ENCODE measurements at places on chromosomes 7 and 10. TPM values are rescaled to one million over a fixed set of nuclear protein-coding genes. Genes with fewer than 3 reads are reported as not detected.
A peak's percentile ranks its signal among the peaks of the same experiment; 100 is the strongest.

DNA sequence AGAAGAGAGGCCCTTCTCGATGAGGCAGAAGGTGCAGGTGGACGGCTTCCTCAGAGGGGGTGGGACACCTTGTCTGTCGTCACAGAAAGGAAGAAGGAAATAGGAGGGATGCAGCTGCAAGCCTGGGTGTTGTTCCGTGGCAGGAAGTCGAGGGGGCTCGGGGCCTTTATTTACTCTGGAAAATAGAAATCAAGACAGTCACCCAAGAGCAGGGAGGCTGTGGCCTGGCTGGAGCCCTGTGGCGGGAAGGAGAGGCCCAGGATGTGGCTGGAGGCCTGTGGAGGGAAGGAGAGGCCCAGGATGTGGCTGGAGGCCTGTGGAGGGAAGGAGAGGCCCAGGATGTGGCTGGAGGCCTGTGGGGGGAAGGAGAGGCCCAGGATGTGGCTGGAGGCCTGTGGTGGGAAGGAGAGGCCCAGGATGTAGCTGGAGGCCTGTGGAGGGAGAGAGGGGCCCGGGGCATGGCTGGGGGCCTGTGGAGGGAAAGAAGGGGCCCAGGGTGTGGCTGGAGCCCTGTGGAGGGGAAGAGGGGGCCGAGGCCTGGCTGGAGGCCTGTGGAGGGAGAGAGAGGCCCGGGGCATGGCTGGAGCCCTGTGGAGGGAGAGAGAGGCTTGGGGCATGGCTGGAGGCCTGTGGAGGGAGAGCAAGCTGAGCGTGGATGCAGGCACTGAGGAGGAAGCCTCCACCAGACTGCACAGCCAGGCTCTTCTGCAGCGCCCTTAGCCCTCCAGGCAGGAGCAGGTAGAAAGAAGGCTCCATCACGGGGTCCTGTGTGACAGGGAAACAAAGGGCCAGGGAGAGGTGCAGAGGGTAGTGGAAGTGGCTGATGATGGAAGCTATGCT is 97.3 kb upstream of the SFMBT2 start:
- H3K27me3 ChIP-seq = no peaks in the 10 kb centered on the region
- peaks cover 34% of the 10 kb centered on the region for H3K36me3 ChIP-seq
- peak overlapping the region; percentile 52 for H3K4me3 ChIP-seq

GRCh38 chr7:152624228-152624627 is 51.7 kb downstream of the XRCC2 start:
- H3K27ac ChIP-seq = no peak overlapping the region
- no peaks in the 10 kb centered on the region for H3K36me3 ChIP-seq

DNA sequence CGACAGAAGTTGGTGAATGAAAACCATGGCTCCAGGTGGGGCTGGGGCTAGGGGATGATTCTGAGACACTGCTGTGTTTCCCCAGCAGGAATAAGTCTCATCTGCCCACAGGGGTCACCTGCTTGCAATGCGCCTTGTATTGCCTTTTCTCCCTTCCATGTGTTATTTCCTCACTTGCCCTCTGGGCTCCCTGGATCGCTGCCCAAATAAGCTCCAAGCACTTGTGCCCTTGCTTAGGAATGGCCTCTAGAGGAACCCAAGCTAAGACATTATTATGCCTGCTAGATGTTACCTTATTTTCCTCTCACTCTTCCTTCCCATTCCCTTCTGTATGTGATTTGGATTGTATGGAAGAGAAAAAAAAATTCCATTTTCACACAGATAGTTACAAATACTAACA is 24.8 kb upstream of the PLPP4 start:
- H3K27ac ChIP-seq = no peak overlapping the region
- H3K4me1 ChIP-seq = no peaks in the 10 kb centered on the region
- H3K36me3 ChIP-seq = no peaks in the 10 kb centered on the region
- peaks cover 20% of the 10 kb centered on the region for H3K27me3 ChIP-seq
- H3K4me3 ChIP-seq = no peak overlapping the region

DNA sequence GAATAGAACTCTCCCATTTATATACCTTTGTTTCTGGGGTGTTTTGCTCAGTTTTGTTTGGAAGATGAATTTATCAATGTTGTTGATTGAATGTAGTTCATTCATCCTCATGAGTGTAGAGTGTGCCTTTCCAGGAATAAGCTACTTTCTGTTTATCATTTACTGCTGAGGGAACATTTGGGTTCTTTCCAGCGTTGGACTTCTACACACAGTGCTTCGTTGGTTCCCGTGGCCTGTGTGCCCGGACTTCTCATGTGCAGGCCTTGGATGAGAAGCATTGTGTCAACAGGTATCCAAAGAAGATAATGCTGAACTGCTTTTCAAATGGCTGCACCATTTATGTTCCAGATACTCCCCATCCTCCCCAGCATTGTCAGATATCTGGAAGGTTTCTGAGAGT is 107.6 kb upstream of the TNS3 start:
- H3K4me3 ChIP-seq = no peak overlapping the region
- DNase-seq = no peak
- H3K27me3 ChIP-seq = no peaks in the 10 kb centered on the region
- no peaks in the 10 kb centered on the region for H3K36me3 ChIP-seq

GRCh38 chr7:3588341-3588740 is 287.3 kb downstream of the SDK1 start:
- H3K36me3 ChIP-seq = no peaks in the 10 kb centered on the region
- no peaks in the 10 kb centered on the region for H3K4me1 ChIP-seq
- H3K27ac ChIP-seq = no peak overlapping the region

DNA sequence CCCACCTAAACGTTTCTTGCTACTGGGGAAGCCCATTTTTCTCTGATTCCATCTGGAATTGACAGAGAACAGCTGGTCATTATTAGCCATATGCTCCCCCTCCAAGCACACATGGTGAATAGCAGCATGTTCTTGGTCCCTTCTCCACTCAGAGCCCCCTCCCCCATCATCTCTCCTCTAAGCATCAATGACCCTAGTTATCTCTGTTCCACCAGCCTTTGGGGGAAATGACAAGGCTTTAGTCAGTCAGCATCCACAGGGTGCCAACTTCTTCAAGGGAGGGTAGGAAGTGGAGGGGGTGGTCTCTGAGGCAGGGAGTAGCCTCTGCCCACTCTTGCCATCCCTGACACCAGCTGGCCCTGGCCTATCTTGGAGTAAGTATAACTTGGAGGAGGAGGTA is 163.1 kb downstream of the UBE2H start:
- H3K27me3 ChIP-seq = peaks cover 50% of the 10 kb centered on the region
- no peak overlapping the region for H3K4me3 ChIP-seq
- H3K4me1 ChIP-seq = peaks cover 10% of the 10 kb centered on the region
- no peak for DNase-seq
- H3K36me3 ChIP-seq = no peaks in the 10 kb centered on the region

GRCh38 chr7:77813180-77813579 is 14.6 kb downstream of the PHTF2 start:
- DNase-seq = no peak
- peaks cover 50% of the 10 kb centered on the region for H3K36me3 ChIP-seq
- H3K4me3 ChIP-seq = no peak overlapping the region
- peaks cover 26% of the 10 kb centered on the region for H3K4me1 ChIP-seq
- H3K27ac ChIP-seq = peak overlapping the region; percentile 63
- H3K27me3 ChIP-seq = no peaks in the 10 kb centered on the region

DNA sequence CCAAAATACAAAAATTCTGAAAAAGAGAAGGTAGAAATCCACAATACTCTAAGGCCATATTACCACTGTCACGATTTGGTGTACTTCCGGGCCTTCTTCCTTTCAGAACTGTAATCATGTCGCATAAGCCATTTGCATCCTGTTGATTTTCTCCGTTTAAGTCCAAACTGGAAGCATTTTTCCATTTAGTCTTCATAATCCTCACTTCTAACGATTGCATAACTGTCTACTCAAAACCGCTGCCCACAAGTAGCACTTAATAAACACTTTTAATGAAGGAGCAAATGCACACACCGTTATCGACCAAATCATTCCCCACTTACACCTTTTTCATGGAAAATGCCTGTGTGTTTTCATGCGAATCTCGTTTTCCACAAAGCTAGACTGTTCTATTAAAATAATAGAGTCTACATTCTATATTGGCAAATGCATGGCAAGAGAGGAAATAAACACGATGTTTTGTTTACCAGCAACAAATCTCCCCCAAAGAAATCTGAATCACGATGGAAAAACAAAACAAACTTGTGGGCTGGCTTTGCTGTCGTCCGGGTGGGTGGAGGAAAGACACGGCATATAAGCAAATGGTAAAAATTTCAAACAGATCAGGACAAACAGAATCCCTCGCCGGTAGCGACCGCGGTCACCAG is 1.0 kb downstream of the ATE1 start:
- H3K36me3 ChIP-seq = peaks cover 15% of the 10 kb centered on the region
- peaks cover 20% of the 10 kb centered on the region for H3K4me1 ChIP-seq
- H3K27me3 ChIP-seq = no peaks in the 10 kb centered on the region
- peak overlapping the region; percentile 94 for H3K27ac ChIP-seq

DNA sequence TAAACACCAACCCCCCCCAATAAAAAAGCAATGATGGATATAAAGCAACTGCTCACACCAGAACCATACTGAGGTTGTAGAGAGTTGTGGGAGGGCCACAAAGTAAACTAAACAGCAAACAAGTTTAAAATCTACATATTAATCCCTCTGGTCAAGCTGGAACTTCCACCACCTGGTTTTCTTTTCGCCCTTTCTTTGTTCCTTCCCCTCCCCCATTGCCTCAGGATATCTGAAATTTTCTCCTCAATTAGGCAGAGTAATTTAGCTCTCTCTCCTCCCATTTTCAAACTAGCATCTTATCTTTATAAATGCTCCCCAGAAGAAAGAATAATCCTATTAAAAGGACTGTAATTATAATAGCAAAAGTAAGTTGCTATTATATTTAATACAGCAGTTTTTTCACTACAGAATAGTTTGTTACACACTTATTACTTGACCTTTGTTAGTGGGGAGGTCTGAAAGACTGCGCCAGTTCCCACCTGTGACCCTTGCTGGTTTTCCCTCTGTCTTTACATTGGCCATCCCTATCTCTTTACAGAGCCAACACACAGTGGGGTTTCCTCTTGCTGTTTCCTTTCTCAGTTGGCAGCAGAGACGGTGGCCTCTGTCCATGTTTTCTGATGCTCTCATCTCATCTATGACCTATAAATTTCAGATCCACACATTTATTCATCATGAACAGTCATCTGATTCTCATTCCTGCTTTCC is 235.4 kb downstream of the RNLS start:
- H3K36me3 ChIP-seq = no peaks in the 10 kb centered on the region
- peaks cover 3% of the 10 kb centered on the region for H3K4me1 ChIP-seq
- DNase-seq = no peak

- H3K4me1 ChIP-seq = no peaks in the 10 kb centered on the region
- no peaks in the 10 kb centered on the region for H3K27me3 ChIP-seq
- DNase-seq = peak; percentile 18
- H3K36me3 ChIP-seq = no peaks in the 10 kb centered on the region
Observed at GRCh38 chr10:129660569-129660968, 193.5 kb downstream of the MGMT start.

DNA sequence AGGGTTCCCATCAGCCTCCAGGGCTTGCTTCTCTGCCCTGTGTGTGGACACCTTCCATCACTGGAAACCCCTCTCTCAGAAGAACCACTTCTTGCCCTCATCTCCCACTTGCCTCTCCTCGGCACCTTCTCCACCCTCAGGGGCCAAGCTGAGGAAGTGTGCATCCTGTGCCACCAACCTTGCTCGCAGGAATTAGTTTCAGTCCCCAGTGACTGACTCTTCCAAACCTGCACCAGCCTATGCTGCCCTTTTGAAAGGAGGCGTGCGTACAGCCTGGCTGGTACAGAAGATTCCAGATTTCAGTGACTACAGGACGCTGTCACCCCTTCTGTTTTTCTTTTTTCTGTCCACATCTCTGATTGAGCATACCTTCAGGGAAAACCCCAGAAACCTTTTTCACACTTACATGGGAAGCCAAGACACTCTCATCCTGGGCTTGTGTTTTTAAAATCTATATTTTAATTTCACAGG is 67.1 kb downstream of the IKZF1 start:
- DNase-seq = peak; percentile 69
- peak overlapping the region; percentile 69 for H3K4me3 ChIP-seq

DNA sequence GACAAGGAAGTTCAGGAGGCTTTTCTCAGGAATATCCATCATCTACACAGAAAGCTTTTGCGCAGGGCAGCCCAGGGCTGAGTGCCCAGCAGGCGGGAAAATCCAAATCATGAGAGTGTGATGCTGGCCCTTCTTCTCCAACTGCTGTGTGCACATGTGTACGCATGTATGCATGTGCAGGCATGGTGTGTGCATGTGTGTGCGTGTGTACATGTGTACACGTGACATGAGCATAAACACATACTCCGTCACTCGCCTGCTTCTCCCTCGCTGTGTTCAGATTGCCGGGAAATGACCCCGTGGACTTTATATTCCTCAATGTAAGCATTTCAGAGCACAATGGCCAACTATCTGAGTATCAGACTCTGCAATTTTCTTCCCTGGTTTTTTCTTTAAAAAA is 85.1 kb downstream of the PRPF18 start:
- no peak for DNase-seq
- no peaks in the 10 kb centered on the region for H3K4me1 ChIP-seq
- no peak overlapping the region for H3K27ac ChIP-seq
- no peaks in the 10 kb centered on the region for H3K27me3 ChIP-seq
- H3K4me3 ChIP-seq = no peak overlapping the region
- no peaks in the 10 kb centered on the region for H3K36me3 ChIP-seq

DNA sequence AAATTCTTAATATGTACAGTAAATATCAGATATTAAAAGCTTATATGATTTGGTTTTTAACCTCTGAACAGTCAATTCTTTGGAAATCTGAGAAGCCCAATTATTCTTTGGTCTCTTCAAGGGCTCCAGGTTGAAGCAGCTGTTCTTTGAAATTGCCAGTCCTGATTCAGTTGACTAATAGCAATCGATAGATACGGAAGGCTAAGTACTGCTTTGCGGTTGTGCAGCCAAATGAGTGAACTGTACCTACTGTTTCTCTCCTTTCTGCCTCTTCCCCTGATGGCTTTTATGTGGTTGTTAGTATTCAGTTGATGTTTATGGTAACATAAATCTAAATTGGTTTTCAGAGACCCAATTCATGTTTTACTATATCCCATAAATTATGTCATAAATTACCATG is 103.1 kb upstream of the RPA3 start:
- H3K27me3 ChIP-seq = no peaks in the 10 kb centered on the region
- no peak overlapping the region for H3K27ac ChIP-seq
- no peak overlapping the region for H3K4me3 ChIP-seq
- peaks cover 11% of the 10 kb centered on the region for H3K4me1 ChIP-seq
- no peak for DNase-seq
- peaks cover 14% of the 10 kb centered on the region for H3K36me3 ChIP-seq

GRCh38 chr10:21732067-21732772 is 198.2 kb downstream of the MLLT10 start:
- H3K36me3 ChIP-seq = peaks cover 33% of the 10 kb centered on the region
- no peak overlapping the region for H3K4me3 ChIP-seq
- no peak overlapping the region for H3K27ac ChIP-seq
- peaks cover 23% of the 10 kb centered on the region for H3K4me1 ChIP-seq
- H3K27me3 ChIP-seq = no peaks in the 10 kb centered on the region
- peak; percentile 84 for DNase-seq

DNA sequence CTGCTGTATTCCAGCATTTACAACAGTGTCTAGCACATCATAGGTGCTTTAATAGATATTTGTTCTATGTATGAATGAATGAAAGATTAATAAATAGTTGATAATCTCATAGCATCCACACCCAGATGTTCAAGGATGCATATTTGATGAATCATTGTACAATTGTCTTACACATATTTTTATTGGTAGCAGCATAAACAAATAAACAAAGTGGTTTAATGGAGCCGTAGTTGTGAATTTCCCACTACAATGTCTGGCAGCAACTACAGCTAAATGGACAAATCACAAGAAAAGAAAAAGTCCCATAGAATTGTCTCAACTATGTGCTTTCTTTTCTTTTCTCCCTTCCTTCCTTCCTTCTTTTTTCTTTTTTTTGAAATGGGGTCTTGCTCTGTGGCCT is 150.8 kb downstream of the NRP1 start:
- H3K27me3 ChIP-seq = peaks cover 2% of the 10 kb centered on the region
- no peak for DNase-seq
- H3K4me3 ChIP-seq = no peak overlapping the region
- no peak overlapping the region for H3K27ac ChIP-seq

CPA4 gene
- total RNA-seq = not detected

TRIM74 gene
- total RNA-seq = 2.1 TPM

LBX1 gene
- total RNA-seq = not detected

SP8 gene
- not detected for total RNA-seq
